ENCODE measurements at places on chromosomes 3 and 15.

DNA sequence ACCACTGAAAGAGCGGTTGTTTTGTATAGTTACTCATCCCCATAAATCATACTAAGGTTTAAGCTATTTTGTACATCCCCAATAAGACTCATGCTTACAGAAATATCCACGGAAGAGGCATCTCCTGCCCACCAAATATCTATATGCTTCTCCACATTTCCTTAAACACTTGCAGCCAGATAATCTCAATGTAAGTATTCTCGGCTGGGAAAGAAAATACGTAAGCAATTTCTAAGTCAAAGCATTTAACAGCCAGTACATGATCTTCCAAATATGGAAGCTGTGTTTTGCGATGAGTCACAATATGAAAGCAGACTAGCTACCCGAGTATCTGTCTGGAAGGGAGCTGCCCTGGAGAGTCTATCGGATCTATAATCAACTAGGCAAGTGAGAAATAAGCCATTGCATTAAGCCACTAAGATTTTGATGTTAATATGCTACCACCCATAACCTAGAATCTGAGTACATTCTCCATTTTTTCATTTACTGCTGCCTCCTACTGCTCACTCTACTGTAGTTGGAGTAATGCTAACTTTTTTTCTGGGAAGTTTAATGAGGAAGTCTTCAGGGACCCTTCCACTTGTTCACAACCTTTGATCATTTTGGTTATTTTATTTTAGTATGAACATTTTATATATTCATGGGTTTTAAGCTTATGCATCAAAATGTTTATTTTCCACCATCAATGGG lies 26.9 kb upstream of the ZMAT3 start:
- no peak for DNase-seq

- DNase-seq: no peak
Measured at GRCh38 chr15:25787855-25788520, 75.1 kb downstream of the ATP10A start.

GRCh38 chr3:42276141-42277132 lies 10.5 kb upstream of the CCK start:
- DNase-seq: no peak

- no peak for DNase-seq
Measured at GRCh38 chr15:39183164-39183881, 397.6 kb upstream of the THBS1 start.

- DNase-seq: no peak
Measured at GRCh38 chr3:190433626-190434025, 16.1 kb downstream of the TMEM207 start.

- DNase-seq: no peak
Measured at GRCh38 chr3:181493423-181493822, 218.3 kb upstream of the SOX2 start.

GRCh38 chr3:111164621-111165020 lies 93.0 kb downstream of the NECTIN3 start:
- DNase-seq: no peak

- no peak for DNase-seq
Measured at GRCh38 chr15:101455291-101456025, 34.0 kb downstream of the PCSK6 start.

DNA sequence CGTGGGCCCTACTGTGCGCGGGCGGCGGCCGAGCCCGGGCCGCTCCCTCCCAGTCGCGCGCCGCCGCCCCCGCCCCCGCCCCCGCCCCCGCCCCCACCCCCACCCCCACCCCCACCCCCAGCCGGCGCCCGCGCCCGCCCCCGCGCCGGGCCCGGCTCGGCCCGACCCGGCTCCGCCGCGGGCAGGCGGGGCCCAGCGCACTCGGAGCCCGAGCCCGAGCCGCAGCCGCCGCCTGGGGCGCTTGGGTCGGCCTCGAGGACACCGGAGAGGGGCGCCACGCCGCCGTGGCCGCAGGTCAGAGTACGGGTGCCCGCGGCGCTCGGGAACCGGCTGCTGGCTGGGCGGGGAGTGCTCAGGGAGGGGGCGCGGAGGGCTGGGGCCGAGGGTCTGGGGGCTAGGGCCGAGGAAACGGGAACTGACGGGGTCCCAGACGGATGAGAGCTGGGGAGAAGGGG lies 1.1 kb upstream of the PPARG start:
- no peak for DNase-seq

- no peak for DNase-seq
Measured at GRCh38 chr3:48536785-48537184, 19.8 kb downstream of the PFKFB4 start.

DNA sequence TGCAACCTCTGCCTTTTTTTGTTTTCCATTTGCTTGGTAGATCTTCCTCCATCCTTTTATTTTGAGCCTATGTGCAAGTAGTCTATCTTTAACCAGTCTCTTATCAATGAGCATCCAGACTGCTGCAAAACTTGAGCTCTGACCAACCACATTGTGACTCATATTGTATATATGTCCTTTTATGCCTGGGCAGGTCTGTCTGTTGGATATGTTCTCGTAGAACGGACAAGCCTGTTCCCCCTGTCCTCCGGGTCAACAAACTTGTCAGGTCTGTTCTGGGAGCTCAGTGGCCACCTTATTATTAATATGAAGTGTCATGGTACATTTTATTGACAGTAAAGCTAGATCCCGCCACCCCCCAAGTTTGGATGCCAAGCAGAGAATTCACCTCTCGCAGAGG lies 252.9 kb upstream of the ST8SIA2 start:
- DNase-seq: no peak

- DNase-seq: no peak
Measured at GRCh38 chr15:29569533-29570092, 252.7 kb downstream of the TJP1 start.

- no peak for DNase-seq
Measured at GRCh38 chr3:28972921-28973320, 307.9 kb upstream of the RBMS3 start.

DNA sequence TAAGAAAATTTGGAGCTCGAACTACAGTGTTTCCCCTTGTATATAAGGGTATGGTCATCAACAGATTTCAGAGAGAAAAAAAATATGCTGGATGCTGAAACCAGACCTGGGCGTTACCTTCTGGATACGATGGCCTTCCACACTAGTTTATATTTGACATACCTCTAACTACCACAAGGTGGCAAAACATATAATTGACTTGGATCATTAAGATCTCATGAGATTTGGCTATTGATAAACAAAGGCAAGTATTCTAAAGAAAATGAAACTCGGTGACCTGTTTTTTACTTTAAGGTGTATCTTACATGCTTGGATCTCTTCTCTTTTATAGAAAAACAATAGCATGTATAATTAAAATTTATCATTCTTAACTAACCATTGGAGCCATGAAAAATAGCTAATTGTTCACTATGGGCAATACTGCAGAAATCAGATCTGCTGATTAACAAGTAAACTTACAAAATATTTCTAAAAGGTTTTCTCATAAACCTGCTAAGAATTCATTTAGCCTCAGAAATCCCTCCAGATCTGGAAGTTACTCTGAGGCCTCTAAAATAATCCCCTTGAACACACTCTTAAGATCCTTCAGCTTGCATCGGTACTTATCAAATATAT lies 300.6 kb upstream of the KCNH8 start:
- no peak for DNase-seq

Data from activated naive CD4-positive, alpha-beta T cell (primary cell).